Activated CD4-positive, CD25-positive, alpha-beta regulatory T cell (primary cell): ENCODE measurements at places on chromosomes 1 and 21.

GRCh38 chr1:193070386-193070753 is 11.0 kb downstream of the RO60 start:
- DNase-seq, result no peak

- no peak for DNase-seq
These were observed 28.8 kb downstream of the IRF2BP2 start for GRCh38 chr1:234581063-234581714.

GRCh38 chr21:35426897-35427296 is 377.8 kb upstream of the RUNX1 start:
- DNase-seq, result no peak

DNA sequence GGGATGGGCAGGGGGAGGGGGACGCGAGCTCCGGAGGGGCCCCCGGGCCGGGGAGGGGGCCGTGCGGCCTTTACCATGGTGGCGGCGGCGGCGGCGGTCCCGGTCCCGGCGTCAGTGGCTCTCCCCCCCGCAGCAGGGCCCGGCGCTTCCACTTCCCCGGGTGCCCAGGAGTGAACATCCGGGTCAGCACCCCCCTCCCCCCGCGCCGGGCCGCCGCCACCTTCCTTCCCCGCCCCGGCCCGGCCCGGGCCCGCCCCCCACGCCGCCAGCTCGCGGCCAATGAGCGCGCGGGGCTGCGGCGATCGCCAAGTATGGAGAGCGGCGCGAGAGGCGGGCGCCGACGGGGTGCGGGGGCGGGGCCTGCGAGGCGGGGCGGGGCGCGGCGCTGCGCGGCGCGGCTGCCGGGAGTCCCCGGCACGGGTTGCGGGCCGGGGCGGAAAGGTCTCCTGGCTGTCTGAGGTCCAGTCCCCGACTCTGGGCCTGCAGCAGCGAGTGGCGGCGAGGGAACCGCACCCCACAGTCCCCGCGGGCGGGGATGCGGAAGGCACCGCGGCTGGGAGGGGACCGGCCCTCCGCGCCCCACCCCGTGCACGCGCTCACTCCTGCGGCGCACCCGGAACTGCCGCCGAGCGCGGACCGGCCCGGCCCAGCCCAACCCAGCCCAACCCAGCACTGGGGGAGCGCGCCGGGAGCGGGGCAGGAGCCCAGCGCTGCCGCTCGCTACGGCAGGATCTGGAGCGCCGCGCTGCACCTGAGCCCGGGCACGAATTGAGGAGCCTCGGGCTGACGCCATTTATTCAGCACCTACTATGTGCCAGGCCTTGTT is at the start of gene CAPZB:
Gene CAPZB, minus strand, starts transcription at position 178 of the 826 bp plus-strand sequence. Its CDS starts 101 bp downstream, at position 77.
- peak; percentile 86 for DNase-seq

DNA sequence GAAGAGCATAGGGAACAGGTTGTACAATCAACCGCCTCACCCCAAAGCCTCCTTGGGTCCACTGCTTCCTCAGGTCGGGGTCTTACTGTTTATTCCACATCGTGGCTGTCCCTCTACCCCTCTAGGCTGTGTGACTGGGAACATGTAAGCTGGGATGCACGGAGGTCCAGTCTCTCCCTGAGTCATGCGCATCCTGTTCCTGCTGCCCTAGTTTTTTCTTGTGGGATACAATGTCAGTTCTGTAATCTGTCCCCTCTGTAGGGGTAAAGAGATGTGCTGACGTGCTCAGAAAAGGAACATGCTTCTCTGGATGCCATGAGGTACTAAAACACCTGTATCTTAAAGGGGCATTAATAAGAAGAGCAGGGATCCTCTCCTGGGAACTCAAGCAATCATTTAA is 66.2 kb downstream of the SLC45A1 start:
- no peak for DNase-seq

DNA sequence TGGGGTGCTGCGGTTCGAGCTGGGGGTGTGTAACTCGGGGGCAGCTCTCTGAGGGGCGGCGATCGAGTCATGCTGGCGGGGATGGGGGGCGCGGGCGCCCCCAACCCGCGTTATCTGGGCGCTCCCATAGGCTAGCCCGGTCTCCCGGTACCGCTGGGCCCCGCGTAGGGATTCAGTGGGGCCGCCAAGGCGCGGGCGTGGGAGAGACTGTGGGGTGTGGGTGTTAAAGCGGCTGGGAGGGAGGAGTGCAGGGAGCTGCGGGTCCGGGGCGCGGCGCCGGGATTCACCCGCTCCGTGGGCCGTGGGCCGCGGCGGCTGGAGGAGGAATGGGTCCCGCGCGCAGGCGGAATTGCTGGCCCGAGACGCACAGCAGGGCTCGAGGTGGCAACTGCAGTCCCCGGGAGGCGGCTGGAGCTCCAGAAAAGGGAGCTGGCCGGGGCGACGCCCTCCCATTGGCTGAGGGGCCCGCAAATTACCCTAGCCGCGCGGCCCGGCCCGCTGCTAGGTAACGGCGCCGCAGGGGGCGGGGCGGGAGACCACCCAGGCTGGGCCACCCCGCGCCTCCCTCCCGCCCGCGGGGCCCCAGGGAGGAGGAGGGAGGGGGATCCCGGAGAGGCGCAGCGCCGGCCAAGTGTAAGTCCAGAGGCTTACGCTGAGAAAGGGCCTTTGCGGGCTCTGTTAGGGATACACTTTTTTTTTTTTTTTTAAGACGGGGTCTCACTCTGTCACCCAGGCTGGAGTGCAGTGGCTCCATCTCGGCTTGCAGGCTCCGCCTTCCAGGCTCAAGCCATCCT is at the start of gene PTCH2:
Gene PTCH2, minus strand, starts transcription at position 392 of the 794 bp plus-strand sequence. Its CDS starts 321 bp downstream, at position 71.
- DNase-seq, result no peak

DNA sequence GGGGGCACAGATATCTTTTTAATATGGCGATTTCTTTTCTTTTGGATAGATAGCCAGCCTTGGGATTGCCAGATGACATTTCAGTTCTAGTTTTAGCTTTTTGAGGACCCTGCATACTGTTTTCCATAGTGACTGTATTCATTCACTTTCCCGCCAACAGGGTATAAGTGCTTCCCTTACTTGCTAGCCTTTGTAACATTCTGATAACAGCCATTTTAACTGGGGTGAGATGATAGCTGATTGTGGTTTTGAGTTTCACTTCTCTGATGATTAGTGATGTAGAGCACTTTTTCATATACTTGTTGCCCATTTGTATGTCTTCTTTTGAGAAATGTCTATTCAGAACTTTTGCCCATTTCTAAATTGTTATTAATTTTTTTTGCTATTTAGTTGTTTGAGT is 151.9 kb downstream of the NTPCR start:
- DNase-seq, result no peak

GRCh38 chr1:200281201-200281835 is 128.5 kb downstream of the ZNF281 start:
- no peak for DNase-seq

DNA sequence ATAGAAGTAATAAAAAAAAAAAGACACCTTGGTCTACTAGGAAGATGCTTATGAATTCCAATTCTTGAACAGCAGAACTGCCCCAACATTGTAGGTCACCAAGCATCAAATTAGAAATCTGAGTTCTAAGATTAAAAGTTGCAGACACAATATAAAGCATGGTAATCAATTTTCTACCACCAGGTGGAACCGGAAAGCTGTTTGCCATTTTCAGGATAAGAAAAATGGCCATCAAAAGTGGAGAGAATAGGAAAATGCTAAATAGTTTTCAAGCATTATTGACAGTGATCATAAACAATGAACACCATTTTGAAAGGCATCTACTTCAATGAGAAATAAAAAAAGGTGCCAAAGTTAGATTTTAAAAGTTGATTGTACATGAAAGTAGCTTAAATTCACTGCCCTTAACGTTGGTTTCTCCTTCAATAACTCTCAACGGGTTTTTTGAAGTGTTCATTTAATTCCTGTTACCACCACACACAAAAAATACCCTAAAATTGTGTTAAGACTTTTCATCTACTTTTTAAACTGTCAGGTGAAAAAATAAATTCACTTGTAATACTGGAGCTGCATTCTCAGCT is 252.9 kb downstream of the KCNT2 start:
- no peak for DNase-seq

DNA sequence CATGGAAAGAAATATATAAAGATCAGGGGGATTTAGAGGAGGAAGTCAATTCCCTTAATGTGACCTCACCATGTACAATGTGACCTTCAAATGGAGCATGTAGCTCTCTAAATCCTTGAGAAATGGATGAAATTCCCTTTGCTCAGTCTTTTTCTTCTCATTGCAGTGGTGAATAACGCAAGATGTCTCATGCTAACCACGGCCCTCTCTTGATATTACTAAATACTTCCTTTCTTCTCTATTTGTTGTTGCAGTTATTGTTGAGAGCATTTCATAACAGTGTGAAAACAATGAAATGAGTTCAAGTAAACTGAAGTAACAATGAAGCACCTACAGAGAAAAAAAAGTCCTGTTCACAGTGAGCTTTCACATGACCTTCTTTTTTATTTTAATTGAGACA is 55.6 kb downstream of the ZNF281 start:
- DNase-seq, result no peak

DNA sequence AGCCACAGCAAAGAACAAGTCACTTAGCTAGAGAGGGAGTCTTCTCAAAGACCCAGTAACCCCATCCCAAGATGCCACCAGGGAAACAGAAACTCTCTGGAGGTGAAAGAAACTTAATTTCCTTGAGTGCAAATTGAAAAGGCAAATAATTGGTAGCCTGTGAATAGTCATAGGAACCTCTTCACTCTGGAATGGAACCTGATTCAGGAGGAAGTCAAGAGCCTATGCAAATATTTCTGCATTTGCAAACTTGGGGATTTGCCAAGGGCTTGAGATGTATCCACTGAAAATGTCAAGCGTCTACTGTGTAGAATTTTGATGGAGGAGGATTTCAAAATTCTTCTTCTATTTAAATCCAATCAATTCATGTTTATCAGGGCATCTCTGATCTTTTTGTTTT is 5.7 kb downstream of the HIVEP3 start:
- DNase-seq, result no peak

DNA sequence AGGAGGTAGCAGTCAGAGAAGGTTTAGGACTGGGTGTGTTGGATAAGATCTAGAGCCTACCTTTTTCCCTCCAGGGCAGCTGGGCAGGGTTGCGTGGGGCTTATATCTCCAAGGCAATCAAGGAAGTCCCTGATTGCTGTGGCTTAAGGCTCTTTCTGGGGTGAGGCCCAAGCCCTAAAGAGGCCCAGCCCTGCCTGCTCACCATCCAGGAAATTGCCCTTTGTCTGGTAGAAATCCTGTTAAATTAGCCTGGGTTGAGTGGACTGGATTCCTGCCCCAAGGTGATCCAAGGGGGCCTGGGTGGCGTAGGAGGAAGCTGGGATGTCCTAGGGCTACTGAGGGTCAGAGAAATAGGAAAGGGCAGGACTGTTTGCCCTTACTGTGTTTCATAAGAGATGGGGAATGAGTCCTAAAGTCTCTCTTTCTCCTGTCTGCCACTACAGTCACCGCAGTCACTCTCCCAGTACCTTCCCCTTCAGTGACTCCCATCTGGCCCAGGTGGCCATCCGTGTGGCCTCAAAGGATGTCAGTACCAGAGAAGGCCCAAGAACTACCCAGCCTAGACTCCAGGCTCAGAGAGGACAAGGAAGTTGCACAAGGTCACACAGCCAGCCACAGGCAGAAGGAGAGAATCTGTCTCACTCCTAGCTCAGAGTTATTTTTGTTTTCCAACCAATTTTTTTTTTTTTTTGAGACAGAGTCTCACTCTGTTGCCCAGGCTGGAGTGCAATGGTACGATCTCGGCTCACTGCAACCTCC is 25.8 kb downstream of the MFSD2A start:
- DNase-seq, result no peak

DNA sequence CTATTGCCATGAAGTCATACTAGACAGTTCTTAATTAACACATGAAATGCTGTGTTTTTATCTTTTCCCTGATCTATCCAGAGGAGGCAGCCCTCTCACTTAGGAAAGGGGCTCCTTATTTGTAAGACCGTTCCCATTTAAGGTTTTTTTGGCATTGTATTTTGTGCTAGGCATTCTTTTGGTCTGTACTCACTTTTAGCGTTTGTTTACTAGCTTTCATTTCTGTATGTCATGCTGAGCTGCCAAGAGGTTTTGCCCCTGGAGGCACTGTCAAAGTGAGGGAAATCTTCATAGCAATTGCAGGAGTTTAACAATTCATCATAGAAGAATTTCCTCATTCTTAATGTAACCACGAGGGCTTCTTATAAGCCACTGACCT is 59.5 kb downstream of the MTR start:
- no peak for DNase-seq

GRCh38 chr1:89536555-89537341 is 12.1 kb downstream of the LRRC8B start:
- DNase-seq, result no peak

GRCh38 chr1:210374600-210374953 is 45.9 kb downstream of the HHAT start:
- no peak for DNase-seq

GRCh38 chr1:172448995-172449584 is 5.2 kb upstream of the PIGC start:
- DNase-seq, result no peak

- DNase-seq, result no peak
These were observed 23.7 kb upstream of the DAB1 start for GRCh38 chr1:57447551-57447950.

GRCh38 chr1:244439391-244440032 is 12.2 kb downstream of the ADSS2 start:
- no peak for DNase-seq

DNA sequence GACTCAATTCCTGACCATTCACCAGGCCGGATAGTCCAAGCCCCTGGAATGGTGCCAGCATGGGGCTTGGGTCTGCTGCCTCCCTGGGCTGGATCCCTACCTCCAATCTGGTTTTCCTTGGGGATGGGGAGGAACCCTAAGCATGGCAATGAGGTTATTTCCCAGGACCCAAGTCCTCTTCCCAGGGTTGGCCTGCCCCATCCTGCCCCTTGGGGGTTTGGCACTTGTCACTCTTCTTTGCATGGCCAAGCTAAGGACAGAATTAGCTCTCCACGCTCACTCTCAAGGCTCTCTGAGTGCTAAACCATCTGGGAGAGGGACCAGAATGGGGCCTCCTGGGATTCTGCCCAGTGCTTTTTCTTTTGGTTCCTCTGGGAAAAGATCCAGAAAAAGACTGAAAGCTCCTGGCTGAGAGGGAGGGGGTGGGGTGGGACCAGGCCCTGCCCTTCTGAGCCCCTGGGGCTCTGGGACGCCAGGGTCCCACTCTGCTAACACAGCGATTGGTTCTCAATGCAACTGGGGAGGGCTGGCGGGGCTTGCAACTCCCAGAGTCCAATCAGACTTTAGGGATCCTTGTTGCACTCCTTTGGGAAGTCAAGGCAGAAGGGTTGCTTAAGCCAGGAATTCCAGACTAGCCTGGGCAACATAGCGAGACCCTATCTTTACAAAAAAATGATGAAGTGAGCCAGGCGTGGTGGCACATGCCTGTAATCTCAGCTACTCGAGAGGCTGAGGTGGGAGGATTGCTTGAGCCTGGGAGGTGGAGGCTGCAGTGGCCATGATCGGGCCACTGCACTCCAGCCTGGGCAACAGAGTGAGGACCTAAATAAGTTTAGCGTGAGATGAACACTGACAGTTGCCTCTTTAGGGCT is 52.7 kb downstream of the DHRS3 start:
- DNase-seq, result no peak

- no peak for DNase-seq
These were observed 6.3 kb upstream of the EXO1 start for GRCh38 chr1:241841691-241842090.

DNA sequence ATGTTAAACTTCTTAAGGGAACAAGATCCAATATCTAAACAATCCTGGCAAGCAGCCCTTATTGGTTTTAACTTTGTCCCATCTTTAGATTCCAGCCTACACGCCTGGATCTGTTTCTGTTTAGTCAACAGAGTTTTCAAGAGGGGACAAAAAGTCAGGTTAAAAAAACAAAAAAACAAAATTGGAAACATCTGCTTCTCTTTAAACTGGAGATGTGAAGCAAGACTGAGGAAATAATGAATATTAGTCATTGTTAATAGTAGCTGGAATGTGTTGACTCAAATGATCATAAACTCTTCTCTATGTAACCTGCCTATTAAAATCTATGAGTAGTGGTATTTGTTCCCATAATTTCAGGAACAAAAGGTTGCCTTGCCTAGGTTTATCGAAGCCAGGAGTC is 55.0 kb downstream of the NID1 start:
- no peak for DNase-seq
